ENCODE measurements at places on chromosomes 11 and 22.

DNA sequence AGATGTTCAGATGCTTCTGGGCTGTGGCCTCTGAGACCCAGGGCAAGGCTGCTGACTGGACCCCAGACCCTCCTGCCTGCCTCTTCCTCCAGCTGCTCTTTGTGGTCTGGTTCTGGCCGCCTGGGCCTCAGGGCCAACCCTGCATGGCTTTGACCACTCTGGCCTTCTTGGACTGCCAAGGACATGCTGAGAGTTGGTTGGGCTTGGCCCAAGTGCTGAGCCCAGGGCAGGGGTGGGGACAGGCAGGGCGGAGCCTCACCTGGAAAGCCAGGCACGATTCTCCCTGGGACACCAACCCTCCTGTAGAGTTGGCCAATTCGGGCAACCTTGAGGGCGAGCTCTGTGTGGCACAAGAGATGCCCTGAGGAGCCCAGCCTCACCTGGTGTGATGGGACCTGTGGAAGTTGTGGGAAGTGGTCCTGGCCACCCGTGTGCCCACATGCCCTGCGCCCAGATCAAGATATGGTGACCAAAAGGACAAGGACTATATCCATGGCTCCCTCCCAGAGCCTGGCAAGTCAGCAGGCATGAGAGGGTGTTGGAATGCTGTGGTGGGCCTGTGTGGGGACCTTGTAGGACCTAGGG, 11.6 kb downstream of the TANGO2 start:
- DNase-seq, result no peak

- no peak for DNase-seq
Measured at GRCh38 chr11:124380585-124380984, 3.7 kb downstream of the OR8B2 start.

DNA sequence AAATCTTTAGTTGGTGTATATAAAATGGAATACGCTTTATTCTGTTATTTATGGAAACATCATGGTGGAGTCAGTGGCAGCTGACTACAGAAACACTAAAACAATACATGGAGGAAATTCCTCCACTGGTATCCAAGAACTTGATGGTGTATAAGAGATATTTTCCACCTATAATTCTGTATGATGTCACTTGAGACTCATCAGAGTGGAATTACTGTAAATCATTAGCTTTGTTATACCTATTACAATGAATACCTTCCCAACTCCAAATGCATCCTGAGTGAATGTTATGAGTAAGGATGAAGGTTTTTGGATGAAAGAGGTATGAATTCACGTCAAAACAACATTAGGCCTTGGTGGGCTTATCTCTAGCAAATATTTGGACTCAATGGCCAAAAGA, 258.5 kb upstream of the SORL1-AS1 start:
- no peak for DNase-seq

DNA sequence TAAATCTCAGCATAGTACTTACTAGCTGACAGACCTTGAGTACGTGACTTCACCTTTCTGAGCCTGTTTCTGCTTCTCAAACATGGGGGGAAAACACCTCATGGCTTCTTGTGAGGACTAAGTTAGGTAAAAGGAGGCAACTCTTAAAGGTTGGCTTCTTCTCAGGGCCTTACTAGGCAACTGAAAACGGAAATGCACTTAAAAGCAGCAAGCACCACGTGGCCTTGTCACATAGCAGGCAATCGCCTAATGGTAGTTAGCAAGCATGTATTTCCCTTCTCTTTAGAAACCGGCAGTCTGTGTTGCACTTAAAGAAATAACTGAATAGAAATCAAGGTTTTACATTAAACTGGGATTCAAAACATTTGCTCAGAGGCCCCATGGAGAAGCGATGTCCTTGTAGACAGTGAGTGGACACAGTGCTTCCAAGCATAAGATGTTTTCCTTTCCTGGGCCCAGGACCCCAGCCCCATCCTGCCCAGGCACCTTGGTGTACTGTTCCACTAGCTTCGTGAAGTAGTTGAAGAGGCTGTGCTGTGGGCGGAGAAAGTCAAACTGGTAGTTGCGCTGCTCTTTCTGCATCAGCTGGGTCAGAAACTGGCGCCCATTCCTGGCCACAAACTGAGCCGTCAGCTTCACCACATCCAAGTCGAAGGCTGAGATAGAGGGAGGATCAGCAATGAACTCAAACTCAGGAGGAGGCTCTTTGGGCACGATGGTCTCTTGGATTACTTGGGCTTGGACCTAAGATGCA, 12.1 kb downstream of the SF3A1 start:
- DNase-seq, result no peak

GRCh38 chr11:101435408-101435973, 148.3 kb downstream of the TRPC6 start:
- no peak for DNase-seq

- DNase-seq, result no peak
Measured at GRCh38 chr11:66047541-66048365, 1.2 kb downstream of the GAL3ST3 start.

DNA sequence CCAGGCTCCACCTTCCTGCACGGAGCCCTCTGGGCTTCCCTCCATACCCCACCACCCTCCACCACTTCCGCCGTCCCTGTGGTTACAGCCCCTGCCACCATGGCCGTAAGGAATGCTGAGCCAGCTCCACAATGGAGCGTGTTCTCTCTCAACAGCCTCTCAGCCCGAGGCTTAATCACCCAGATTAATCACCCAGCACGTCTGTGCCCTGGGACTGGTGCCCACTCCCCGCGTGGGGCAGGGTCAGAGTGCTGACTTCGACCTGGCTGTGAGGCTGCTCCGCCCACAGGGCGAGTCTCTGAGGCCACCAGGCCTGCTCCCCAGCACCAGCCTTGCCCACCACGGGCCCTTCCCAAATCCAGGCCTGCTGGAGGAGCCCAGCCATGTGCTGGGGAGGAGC, 4.0 kb upstream of the TH start:
- DNase-seq, result no peak

GRCh38 chr11:81869351-81870065, 864.2 kb downstream of the FAM181B start:
- DNase-seq, result peak; percentile 28

DNA sequence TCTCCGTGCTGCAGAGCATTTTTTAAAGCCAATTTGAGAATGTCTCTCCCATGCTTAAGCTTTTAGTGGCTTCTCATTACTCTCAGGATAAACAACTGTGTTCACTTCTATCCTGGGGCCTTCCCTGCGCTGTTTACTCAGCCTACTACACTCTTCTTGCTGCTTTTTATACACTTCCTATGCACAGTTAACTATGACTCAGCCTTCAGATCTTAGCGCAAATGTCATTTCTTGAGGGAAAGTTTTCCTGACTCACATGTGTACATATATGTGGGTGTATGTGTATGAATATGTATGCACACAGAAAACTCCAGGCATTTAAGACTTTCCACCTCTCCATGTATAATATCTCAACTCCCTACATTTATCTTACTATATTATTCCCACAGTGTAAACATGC, 9.8 kb downstream of the THAP12 start:
- peak; percentile 22 for DNase-seq

DNA sequence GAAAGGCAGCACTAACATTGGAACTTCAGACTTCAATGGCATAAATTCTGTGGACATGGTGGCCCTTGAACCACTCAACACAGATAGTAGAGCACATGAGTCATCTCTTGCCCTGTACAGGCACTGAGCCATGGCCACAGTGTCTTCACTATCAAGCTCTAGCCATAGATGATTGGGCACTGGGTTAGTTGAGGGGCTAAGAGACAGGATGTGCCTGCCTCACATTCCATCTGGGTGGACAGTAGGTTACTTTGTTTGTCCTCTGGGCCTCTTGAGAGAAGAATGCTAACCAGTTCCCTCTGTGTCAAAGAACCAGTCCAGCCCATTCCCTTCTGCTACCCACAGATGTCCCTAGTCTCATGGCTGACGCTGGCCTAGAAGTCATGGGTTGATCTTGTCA, 39.8 kb downstream of the OR6Q1 start:
- DNase-seq, result no peak

DNA sequence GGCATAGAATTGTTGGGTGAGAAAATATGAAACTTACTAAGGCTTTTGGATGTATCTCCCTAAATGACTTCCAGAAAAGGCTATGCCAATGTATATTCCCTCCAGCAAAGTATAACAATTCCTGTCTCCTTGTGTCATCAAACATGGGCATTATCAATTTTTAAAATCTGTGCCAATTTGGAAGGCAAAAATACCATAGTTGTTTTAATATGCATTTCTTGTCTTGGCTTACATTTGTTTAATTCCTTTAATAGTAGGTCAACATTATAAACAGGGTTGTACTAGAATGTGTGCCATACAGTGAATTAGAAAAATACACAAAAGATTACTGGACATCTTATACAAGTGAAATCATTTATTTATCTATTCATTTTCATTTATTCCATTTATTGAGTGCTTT, 41.6 kb downstream of the DCUN1D5 start:
- DNase-seq, result no peak

DNA sequence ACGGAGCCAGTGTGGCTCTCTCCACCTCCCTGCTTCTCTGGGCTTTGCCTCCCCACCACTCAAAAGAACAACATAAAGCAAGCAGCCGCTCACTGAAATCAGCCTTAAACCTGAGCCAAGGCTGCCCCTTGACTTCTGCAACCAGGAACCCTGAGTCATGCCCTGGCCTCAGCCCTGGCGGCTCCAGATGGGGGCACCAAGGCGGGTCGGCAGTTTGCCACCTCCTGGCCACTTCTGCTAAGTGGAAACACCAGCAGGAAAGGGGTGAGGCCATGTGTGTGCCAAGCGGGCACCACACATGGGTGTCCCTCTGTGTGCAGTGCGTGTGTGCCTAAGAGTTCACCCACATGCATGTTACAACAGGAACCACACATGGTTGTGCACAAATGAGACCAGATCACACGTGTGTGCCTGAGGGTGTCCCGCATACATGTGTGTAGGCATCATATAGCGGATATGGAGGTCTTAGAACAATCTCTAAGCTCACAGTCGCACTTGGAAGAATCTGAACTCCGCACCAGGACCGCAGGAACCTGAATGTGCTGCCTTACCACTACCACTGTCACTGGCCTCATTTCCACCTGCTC, 221.2 kb downstream of the MN1 start:
- no peak for DNase-seq

DNA sequence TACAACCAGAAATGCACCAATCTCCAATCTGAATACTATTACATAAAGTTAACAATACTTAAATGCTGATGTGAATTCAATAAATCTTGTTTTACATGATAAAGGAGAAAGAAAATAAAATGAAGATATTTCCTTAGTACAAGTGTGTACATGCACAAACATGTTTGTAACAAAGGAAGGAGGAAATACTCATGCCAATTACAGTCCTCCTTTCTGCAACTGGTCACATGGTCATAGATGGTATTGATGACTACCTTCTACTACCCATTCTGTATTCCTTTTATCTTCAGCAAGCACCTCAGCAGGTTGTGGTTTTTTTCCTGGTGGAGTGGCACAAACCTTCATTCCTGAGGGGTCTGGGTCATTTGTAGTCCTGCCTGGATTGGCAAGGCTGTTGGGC, 214.2 kb upstream of the GUCY1A2 start:
- no peak for DNase-seq

GRCh38 chr11:2401436-2401984, 960 bp downstream of the TSSC4 start:
- no peak for DNase-seq

GRCh38 chr22:40415531-40416266, 45.3 kb downstream of the SGSM3 start:
- no peak for DNase-seq

DNA sequence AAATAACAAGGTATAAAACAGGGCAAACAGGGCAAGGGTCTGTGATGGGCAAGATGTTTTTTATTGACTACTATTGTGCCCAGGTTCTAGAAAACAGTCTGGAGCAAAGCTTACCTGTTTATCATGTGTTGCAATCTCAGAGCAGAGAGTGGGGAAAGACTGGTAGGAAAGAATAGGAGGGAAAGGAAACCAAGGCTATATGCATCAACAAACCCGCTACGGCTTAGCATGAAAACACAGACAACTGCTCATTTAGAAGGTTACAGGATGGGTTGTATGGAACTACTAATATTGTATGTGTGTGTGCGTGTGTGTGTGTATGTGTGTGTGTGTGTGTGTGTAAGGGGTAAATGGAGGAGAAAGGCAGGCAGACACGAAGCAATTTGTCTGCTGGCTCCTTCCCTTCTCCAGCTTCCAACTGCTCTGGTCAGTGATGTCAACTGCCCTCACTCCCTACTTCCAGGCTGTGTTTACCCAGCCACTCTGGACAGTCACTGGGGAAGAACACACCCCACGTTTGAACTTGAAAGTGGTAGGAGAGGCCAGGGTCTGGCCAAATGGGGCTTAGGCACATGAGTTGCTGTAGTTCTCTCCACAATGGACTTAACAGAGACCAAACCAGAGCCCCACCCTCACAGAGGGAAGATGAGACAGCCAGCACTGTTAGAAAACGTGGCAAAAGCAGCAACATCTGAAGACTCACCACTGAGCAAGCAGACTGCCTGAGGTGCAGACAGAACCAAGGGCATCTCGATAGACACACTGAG, 47.0 kb downstream of the GAB2 start:
- DNase-seq, result no peak

DNA sequence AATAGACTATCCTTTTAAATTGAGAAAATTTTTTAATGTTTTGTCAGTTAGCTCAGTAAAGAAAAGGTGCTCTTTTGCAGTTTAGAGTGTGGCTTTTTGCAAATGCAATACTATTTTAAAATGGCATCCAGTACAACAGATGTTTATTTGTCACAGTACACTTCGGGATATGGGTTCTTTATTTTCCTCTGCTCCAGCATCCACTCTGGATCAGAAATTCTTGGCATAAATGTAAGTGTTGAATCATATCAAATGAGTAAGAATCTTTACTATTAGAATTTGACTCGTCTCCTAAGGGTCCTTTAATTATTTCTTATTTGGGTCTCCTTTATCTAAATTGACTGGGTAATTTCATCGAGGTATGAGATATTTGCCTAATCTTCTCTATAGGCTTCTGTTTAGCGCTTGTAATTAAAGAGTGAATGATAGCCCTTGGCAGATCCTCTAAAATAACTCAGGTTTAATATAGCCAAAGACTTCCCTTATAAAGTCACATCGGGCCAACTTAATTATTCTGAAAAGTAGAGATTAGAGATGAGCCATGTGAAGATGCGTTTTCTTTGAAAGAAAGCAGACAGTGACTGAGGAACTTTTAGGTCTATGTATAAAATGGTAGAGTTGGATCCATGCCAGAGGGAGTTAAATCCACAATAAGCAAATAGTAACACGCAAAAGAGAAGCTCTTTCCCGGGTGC, 132.7 kb downstream of the CASP12 start:
- DNase-seq, result no peak

DNA sequence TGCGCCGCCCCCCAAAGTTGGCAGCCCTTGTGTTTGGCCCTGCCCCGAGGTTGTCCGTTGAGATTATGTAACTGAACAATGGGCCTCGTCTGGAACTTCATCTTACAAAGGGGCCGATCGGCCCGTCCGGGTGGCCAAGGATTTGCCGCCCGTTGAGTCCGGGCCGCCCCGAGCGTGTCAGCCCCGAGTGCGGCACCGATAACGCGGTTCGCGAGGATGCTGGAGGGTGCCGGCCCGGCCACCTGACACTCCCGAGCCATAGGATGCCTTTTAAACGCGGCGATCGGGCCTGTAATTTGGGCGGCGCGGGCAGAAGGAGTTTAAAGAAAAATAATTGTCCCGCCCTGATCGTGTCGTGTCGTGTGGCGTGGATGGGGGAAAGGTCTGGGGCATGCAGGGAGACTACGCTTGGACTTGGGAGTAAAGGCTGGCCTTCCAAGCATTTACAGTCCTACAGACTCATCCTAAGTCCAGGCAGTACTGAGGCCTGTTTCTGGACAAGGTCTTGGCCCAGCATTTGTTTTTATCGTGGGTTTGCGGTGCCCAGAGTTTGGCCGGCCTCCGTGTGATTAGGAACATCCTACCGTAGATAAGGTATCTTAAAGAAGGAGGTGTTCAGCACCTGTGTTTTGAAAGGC, 1.3 kb downstream of the WEE1 start:
- no peak for DNase-seq

- DNase-seq, result no peak
Measured at GRCh38 chr11:19558189-19558986, 154.2 kb upstream of the NAV2 start.

All from stimulated activated CD4-positive, alpha-beta T cell treated with anti-CD3 and anti-CD28 coated beads, Interleukin-1b, Interleukin-23, amount 100 ng/mL, for 4 hours (primary cell).